ENCODE measurements at places on chromosomes 7 and 10.

DNA sequence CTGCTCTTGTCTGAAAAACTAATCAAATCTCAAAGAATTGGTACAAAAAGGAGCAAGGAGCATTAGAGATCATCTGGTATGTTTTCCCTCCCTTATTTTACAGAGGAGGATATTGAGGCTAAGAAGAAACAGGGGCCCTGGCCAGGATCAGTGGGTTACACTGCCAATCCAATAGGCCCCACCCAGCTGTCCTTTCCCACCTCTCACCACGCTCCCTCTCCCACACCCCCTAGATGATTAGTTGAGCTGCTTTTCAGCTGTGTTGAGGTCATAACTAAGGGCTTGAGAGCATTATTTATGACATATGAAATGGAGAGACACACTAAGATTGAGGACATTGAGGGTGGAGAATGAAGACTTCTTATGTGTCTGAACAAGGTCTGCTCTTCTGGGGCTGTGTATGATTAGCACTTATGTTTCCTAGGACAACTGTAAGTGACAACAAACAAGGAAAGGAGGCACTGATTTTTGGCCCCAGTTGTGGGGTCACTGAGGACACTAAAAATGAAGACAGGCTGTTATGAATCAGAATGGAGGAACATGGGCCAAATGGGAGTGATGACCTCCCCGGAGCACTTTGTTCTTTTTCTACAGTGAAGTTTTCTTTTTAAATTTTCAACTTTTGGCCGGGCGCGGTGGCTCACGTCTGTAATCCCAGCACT lies 26.5 kb downstream of the VWA2 start:
- no peak for DNase-seq

DNA sequence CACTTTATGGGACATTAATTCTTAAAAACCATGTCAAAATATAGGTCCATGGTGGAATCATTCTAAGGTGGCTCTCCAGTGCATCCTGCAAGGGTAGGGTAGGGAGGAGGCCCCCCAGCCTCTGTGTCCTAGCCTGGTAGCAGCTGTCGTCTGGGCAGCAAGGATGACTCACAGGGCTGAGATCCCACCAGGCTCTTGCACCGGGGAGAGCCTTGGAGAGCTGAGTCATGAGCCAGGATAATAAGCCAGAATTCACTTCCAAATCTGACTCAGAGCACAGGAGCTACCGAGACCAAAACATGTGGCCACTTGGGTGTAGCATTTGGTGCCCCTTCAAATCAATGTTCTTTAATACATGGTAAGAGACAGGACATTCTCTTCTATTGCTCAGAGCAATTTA lies 298.5 kb downstream of the NEBL start:
- DNase-seq = peak; percentile 18

GRCh38 chr10:47092376-47092775 lies 181.1 kb downstream of the PTPN20 start:
- no peak for DNase-seq

GRCh38 chr7:134761266-134761665 lies 18.2 kb upstream of the CALD1 start:
- no peak for DNase-seq

DNA sequence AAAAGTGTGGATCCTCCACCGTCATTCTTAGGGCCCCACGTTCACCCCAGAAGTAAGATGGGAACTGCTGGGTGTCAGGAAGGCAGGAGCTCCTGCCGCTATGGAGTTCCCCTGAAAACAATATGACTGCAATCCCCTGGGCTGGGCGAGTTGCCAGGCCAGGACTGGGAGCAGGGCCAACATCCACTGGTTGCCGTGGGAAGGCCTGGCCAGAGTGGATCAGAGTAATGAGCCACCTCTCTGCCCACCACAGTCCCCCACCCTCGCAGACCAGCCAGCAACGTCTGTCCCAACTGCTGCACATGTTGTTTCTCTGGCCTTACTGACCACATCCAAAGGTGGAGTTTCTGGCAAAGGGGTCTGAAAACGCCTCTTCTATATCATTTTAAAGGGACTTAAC lies 86.6 kb downstream of the STRA8 start:
- DNase-seq = no peak

GRCh38 chr10:34281661-34282582 lies 533.2 kb downstream of the PARD3 start:
- no peak for DNase-seq

GRCh38 chr10:23001901-23002516 lies 74.2 kb downstream of the ARMC3 start:
- no peak for DNase-seq

- DNase-seq = no peak
Observed at GRCh38 chr10:16459423-16459939, 22.7 kb downstream of the PTER start.

GRCh38 chr10:130254243-130254642 lies 118.1 kb downstream of the GLRX3 start:
- DNase-seq = no peak

DNA sequence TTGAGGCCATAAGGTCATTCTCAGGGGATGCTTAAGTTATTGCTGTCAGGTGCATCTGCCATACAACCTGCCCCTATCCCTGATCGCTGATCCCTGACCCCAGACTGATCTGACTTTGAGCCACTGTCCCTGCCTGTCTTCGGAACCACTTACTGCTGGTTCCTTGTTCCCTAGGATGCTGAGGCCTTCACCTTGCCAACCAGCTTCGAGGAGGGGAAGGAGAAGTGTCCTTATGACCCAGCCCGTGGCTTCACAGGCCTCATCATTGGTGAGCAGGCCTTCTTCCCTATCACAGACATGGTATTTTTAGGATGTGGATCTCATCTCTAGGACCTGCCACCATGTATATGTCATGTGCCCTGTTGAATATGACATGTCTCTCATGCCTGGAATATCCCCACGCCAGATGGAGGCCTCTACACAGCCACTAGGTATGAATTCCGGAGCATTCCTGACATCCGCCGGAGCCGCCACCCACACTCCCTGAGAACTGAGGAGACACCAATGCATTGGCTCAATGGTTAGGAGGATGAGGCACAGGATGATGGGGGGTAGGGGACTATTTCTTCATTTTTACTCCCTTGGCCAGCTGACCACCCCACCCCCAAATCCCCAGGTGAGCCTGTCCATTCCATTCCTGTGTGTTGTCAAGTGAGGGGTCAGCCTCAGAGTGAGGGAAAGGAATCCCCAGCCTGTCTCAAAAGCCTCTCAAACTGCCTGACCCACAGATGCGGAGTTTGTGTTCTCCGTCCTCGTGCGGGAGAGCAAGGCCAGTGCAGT lies 9.0 kb downstream of the MRPL43 start:
- no peak for DNase-seq

DNA sequence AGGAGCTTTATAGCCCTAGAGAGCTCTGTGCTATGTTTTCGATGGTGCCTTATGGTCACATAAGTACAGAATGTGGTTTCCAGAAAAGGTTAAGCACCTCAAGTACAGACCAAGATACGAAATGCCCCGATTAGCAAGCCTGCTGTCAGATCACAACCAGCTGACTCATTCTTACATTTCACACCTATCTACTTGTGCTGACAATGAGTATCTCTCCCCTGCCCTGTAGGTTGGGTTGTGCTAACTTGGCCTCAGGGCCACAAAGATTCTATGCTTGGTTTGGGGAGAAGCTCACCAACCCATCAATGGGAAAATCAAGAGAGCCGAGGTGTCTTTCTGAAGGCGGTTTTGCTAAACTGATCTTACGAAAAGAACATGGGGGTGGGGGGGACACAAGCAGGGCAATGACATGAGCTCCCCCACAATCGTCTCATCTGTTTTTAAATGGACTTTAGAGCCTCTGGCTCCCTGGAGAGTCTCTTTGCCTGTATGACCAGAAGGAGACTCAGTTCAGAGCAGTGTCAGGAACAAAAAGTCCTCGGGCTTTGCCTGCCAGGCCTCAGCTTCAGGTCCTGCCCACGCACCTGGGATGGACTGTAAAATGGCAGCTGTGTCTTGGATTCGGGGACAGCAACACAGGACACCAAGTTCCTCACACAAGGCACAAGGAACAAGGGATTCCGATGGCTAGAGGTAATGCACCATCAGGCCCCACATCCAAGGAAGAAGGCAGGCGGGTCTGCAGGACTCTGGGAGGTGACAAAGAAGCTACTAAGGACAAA lies 55.1 kb downstream of the FAM53B start:
- DNase-seq = no peak

DNA sequence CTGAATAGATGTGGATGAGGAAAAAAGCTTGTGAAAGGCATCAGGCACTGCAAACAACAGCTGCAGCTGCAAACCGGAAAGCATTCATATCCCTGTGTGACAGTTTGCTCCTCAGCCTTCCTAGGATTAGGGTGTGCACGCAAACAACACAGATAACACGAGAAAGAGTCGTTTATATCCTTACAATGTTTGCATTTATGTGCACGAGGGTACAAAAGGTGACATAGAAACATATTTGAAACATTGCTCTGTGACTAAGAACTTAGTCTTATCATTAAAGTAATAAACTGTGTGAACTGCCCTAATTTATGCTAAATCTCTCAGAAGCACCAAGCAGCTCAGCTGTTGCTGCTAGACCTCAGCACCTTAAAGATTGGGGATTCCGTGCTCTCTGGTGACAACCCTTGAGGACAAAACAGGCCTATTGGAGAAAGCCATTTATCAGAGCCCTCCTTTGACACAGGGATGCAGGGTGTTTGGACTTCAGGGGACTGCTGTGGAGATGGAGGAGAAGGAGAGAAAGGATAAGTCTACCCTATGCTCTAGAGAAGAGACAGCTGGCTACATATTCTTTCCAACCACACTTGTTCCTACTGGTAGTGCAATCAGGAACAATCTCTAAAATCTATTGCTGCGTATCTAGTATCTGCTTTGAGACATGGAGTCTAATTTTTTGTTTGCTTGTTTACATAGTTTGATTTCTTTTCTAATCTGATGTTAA lies 176.2 kb downstream of the GNAT3 start:
- no peak for DNase-seq

- DNase-seq = no peak
Observed at GRCh38 chr10:113663908-113664307, at the start of gene NRAP. Gene NRAP, minus strand, starts transcription at chr10:113664041. Its CDS starts 159 bp downstream, at chr10:113663882.

GRCh38 chr10:98943681-98944080 lies 292.0 kb downstream of the HPSE2 start:
- no peak for DNase-seq

GRCh38 chr7:142376356-142376997 lies 118.6 kb upstream of the PRSS58 start:
- no peak for DNase-seq

DNA sequence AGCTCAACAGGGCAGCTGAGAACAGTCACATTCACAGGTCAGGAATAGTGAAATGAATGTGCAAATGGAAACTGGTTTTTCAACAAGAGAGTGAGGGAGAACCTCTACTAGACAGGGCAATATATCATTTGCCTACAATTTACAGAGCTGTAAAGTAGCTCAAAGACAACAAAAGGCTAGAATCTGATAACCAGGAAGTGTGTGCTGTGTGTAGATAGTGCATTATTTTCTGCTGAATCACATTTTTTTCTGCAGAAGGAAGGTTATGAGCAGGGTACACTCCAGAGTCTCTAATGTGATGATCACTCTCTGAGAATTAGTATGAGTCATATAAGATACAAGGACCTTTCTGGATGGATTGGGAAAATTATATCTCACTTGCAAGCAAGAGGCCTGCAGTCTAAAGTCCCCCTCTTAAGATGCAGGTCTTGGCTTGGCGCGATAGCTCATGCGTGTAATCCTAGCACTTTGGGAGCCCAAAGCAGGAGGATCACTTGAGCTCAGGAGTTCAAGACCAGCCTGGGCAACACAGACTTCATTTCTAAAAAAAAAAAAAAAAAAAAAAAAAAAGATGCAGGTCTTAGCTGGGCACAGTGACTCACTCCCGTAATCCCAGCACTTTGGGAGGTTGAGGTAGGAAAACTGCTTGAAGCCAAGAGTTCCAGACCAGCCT lies 59.9 kb upstream of the COBL start:
- peak; percentile 68 for DNase-seq

DNA sequence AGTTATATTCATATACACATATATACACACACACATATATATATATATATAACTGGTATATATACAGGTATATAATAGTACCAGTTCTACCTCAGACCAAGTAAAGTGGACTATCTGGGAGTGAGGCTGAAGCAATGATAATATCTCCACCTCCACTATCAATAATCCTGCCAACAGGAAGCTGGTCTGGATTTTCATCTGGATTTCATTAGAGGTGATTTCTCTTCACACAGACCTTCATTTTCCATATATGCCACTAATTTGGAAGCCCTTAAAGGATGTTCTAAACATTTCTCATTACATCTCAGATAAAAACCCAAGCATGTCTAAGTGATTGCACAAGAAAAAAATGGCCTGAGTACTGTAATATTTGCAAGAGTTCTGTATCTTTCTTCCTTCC lies 1.7 kb upstream of the SLC35B4 start:
- DNase-seq = no peak

GRCh38 chr10:45071043-45071813 lies 70.5 kb downstream of the ZNF22 start:
- no peak for DNase-seq

GRCh38 chr7:1169409-1170368 lies 9.7 kb upstream of the ZFAND2A start:
- DNase-seq = no peak

DNA sequence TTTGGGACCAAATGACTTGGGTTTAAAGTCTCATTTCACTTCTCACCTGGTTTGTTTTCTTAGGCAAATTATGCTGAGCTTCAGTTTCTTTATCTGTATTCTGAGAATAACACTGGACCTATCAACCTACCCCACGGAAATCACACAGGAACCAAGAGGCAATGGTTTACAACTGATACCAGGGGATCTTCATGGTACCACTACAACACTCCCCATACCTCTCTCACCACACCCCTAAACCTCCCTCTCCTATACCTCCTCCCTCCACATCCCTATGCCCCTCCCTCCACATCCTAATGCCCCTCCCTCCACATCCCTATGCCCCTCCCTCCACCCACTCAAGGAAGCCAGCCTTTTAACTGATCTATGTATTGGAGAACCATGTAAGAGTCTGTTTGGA lies 9.9 kb downstream of the FAM204A start:
- DNase-seq = no peak

DNA sequence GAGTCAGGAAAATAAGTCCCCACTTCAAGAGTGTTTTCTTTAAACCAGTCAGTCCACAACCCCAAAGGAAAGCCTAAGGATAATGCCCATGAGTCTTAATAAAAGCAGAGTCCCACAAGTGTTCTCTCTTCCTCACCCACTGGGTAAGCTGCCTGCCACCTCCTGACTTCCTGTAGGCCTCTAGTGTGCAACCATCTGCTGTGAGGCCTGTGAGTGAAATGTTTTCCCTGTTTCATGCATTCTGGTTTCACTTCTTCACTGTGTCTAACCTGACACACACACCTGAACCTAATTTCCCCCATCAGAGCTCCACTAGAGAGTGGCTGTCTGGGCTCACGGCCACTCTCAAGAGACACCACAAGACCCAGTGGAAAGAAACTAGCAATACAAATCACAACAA lies 38.9 kb upstream of the GDF10 start:
- no peak for DNase-seq

- DNase-seq = no peak
Observed at GRCh38 chr10:61364619-61365018, 88.6 kb downstream of the TMEM26 start.

All from HS-5 (cell line).